Stimulated activated CD4-positive, alpha-beta T cell treated with anti-CD3 and anti-CD28 coated beads, Interleukin-1b, Interleukin-23, amount 100 ng/mL, for 4 hours (primary cell): ENCODE measurements at places on chromosomes 1 and 21.

GRCh38 chr1:233241759-233242158 lies 53.8 kb downstream of the PCNX2 start:
- no peak for DNase-seq

DNA sequence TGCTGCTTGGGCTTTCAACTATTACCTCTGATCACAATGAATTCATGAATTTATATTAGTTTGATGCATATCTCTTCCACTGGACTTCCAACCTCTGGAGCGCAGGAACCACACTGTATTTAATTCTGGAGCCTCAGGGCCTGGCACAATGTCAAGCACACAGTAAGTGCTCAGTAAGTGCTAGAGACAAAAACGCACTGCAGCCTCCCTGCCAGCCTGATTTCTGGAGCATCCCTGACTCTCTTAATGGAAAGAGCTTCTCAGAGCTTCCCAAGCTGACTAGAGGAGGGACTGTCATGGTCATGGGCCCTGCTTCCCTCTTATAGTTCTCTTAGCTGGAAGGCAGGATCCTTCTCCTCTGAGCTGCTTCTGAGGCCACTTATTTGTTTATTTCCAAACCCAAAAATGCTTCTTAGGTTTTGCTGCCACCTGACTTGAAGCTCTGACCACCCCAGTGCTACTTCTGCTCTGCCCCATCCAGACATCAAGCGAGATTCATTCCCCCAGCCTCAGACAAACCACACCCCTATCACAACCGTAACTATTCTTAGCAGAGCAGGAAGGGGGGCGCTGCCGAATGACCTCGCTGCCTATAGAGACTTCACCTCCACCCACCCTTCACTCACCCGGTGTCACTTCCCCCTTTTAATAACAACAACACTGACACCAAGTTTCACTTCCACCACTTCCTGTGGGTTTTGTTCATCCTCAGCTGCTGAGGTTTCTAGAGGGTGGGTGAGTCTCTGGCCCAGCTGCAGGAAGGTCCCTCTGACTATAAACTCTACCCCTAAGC lies 33.6 kb downstream of the NUAK2 start:
- peak; percentile 57 for DNase-seq

DNA sequence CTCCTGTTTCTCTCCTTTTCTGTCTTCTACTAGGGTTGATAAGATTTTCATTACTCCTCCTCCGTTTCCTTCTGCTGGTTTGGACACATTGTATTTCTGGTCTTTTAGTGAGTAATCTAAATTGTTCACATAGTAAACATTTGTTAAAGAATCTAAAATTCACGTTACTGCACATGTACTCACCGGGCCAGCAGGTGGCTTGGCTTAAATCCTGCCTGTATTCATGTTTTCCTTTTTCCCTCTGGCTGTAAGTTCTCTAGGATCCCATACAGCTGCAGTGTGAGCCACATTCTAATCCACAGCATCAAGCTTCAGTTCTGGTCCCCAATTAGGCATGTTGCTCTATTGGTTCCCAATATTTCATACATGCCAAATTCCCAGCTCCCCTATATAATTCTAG lies 958.3 kb downstream of the ADGRL2 start:
- DNase-seq, result no peak

GRCh38 chr1:42380586-42381279 lies at the start of gene RIMKLA:
RIMKLA (plus strand) TSS chr1:42380792; CDS start chr1:42380935, 143 bp downstream.
- peak; percentile 11 for DNase-seq

- no peak for DNase-seq
These were observed 1536.8 kb downstream of the KCNT2 start for GRCh38 chr1:195071461-195071860.

GRCh38 chr1:193311226-193311948 lies 125.0 kb upstream of the B3GALT2 start:
- no peak for DNase-seq
